ENCODE measurements at places on chromosomes 7 and 10.

DNA sequence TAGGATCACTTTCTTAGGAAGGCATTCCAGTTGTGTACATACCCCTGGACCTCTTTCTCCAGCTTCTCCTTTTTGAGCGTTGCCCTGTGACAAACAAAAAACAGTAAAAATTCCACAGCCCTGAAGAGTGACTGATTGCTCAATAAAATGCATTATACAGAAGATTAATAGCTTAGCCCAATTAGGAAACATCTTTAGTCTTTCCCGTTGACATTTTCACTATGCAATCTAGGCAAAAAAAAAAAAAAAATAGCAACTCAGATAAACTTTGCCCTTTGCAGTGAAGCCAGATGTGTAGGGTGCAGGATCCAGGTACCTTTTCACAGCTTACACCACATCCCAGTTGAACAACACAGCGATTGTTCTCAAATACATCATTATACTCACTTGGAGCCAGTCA lies 17.9 kb downstream of the COL28A1 start:
- no peak for DNase-seq

DNA sequence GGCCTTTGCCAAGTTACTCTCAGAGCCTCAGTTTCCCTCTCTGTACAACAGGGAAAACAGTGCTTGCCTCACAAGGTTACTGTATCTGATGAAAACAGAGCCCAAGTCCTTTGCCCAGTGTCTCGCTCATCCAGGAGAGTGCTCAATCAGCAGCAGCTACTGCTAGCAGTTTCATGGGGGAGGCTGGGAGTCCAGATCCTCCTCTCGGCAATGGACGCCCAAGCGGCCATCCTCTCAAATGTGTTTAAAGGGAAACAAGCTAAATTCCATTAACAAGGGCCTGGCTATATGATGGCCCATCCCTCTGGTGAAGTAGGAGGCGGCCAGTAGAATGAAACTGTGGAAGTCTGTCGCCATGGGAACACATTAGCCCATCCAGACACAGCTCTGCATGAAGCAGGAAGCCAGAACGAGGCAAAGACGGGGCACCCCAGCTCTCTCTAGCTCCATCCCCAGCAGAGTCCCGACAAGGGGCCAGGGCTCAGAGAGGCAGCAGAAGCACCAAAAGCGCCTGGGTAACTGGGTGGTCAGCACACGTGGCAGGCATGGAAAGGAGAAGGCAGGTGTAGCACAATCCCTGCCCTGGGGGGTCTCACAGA lies 35.2 kb downstream of the FAM53B start:
- no peak for DNase-seq

DNA sequence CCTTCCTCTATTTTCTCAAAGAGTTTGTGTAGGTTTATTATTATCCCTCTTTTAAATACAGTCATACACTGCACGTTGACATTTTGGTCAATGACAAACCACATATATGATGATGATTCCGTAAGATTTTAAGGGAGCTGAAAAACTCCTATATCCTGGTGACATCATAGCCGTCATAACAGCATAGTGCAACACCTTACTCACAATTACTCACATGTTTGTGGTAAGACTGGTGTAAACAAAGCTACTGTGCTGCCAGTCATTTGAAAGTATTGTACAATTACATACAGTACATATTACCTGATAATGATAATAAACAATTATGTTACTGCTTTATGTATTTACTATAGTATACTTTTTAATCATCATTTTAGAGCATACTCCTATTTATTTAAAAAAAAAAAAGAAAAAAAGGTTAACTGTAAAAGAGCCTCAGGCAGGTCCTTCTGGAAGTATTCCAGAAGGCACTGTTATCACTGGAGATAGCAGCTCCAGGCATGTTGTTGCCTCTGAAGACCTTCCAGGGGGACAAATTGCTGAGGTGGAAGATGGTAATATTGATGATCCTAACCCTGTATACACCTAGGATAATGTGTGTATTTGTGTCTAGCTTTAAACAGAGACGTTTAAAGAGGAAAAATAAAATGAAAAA lies 123.3 kb upstream of the CDK1 start:
- no peak for DNase-seq

GRCh38 chr10:124011464-124011863 lies 81.9 kb downstream of the CHST15 start:
- no peak for DNase-seq

DNA sequence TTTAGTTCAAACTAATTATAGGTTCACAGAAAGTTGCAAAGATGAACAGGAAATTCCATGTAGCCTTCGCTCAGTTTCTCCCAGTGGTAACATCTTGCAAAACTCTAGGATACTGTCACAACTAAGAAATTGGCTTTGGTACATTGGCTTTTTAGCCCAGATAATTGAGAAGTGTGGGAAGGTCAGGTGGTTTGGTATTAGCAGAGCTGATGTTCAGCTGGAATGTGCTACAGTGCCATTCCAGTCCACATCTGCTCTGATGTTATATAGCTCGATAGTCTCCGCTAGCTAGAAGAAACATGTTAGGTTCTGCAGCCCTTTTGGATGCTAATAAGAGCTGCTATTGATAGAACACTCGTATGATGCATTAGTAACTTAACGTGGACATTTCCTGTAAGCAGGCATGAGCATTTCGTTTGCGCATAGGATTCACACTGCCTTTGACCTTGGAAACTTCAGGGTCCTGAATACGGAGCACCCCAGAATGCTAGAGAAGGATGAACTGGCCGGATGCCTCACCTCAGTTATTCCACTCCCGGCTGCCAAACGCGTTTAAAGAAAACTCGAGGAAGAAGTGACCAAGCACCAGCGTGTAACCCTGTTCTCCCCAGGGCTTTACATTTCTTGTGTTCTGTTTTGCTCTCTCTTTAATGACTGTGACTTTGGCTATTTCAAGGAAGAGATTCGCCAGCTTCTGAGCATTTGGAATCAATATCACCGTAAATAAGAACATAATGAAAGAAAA lies 271.4 kb downstream of the GALNT17 start:
- DNase-seq: no peak

- no peak for DNase-seq
Measured at GRCh38 chr10:43227911-43228782, 38.7 kb downstream of the RASGEF1A start.

DNA sequence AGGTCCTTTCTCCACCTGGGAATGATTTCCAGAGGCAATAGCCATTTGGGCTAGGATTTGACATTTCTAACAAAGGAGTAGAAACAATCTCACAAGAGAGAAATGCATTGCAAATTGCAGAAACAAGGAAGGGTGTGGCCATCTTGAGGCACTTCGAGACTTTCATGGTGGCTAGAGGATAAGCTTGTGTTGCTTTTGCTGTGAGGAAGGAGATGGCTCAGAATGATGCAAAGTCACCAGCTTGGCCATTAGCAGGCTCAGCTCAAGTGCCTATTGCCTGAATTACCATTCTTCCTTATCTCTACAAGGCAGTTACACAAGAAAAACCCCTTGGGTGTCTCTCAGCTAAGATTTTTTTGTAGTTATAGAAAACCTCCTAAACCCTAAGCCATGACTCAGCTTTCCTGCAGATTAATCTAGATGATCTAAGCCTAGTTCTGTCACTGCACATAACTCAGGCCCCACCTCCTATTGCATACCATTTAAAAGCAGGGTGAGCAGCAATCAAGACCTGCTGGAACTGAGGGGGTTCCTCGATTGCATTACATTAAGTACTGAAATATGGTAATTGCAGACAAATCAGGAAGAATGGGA lies 683.1 kb downstream of the NRG3 start:
- no peak for DNase-seq

- no peak for DNase-seq
Measured at GRCh38 chr10:117086546-117086945, 51.5 kb downstream of the VAX1 start.

DNA sequence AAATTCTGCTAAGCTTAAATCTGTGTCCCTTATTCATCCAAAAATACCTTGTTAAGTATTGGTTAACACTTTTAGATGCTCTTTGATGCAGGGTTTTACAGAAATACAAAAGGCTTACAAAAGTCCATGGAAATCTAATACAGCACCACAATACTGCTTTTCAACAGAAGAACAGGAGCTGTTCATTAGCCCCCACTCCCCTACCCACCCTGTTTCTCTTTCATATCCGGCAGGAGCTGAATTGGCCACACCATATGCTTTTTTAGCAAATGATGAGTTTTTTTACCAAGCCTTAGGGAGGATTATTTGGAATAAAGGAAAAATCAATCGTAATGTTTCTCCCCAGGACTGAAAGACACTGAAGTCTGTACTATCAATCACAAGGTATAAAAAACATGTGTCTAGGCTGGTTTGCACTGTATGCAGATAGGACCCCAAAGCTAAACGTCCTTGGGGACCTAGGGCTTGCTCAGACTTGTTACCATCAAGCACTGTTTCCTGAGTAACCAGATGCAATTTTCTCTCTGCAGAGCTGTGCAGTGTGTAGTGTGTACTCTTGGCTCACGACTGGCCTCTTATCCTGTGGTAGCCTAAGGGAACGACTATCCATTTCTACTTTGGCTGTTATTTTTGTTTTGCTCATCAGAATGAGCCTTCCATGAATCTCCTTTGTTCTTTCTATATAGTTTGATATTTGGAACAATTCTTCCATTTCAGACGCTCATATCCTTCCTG lies 143.3 kb upstream of the LRGUK start:
- no peak for DNase-seq

DNA sequence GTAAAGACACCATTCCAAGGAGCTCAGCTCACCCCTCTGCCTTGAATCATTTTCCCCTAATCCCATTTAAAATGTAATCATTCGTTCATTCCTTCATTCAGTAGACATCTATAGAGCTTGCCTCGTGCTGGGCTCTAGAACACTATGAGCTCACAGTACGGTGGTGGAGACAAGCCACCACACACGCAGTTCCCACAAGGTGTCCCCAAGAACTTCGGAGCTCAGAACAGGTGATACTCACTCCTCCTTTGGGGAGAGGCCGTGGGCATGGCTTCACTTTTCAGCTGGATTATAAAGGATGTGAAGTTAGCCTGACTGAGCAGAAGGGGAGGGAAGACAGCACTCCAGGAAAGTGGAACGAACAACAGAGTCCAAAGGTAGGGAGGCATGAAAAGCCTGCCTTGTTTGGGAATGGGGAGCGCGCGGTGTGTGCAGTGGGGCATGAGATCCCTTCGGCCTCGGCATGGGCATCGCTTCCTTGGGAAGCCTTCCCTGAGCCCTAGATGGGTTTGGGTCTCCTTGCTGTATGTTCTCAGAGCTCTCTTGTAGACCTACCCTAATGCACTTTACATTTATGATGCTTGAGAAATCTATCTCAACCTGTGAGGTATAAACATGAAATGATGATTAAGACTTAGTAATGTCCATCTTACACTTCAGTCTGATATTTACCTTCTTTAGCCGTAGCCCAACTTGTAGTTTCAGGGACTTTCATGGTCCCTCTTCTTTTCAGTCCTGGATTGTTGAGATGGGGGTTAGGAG lies 809 bp upstream of the OGA start:
- no peak for DNase-seq

GRCh38 chr10:95221124-95221523 lies 27.1 kb downstream of the ACSM6 start:
- DNase-seq: no peak
